Stimulated activated CD8-positive, alpha-beta memory T cell treated with anti-CD3 and anti-CD28 coated beads, Interleukin-2, amount 100 ng/mL, for 48 hours (primary cell): ENCODE measurements at places on chromosomes 3 and 15.

DNA sequence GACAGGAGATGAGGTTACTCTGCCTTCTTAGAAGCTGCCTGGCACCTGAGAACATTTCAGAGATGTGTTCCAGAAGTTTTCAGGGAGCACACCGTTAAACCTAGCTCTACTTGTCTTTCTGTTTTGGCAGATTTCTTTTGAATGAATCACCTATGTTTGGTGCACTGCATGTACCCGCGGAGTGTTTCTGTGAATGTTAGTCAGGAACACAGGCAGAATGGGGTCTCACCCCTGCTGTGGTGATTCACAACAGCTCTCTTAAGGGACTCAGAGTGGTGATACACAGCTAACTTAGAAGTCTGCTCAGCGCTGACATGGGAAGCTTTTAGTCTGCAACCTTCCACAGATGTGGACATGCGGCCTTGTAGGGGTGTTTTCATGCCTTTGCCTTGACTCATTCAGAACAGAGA is 24.0 kb downstream of the TSEN2 start:
- DNase-seq: no peak

DNA sequence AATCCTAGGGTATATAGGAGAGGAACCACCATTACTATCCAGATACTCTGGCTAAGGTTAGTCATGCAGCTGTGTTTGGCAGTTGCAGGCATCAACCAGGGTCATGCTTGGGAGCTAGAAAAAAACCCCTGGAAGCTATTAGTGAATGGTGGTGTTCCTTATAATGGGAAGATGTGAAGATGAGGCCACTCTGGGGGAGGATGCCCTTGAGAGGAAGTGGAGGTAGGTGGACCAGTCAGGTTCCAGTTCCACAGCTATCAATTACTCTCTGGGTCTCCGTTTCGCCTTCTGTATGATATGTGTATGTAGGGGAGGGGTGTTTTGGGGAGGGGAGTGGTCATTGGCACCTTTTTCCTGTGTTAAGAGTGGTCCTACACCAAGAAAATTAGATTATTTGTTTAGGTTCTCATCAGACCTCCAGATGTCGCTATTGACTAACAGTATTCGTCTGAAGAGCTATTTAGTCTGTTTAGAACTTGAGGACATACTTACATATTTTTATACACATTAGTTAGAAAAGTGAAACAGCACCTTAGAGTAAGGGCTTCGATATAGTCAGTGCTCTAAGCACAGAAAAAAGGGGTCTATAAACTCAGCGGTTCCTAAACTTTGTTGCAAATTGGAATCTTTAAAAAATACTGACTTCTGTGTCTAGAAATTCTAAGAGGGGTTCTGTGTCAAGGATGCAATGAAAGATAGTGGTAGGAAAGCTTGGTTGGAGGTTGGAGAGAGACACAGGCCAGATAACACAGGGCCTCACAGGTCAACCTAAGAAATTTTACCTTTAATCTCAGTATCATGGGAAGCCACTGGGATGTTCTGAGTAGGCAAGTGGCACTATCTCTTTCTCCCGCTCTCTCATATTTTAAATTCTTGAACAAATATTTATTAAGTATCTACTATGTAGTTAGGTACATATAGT is 9.1 kb upstream of the HPS3 start:
- DNase-seq: no peak

DNA sequence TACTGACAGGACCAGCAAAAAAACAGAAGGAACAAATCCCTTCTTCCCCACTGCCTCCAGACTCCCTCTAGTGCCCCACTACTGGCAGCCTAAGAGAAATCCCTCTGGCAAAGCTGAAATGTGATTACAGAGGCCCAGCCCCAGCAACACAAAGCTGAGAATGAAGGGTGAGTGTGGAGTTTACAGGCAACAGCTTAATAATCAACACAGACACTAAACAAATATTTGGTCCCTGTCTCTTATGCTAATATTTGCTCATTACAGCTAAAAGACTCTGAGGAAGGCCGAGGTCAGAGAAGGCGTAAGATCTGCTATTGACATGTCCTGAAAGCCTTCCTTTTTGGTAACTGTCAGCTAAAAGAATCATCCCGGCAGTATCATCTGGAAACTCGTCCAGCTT is 308.5 kb upstream of the RASGRP1 start:
- no peak for DNase-seq

- DNase-seq: no peak
These were observed 307.1 kb downstream of the IL20RB start for GRCh38 chr3:137264843-137265330.

- DNase-seq: no peak
These were observed 24.1 kb downstream of the CSTA start for GRCh38 chr3:122349171-122349570.
